ENCODE measurements at places on chromosomes 2 and 18.

- no peak for DNase-seq
Measured at GRCh38 chr18:11946756-11947155, 34.6 kb upstream of the IMPA2 start.

- DNase-seq, result no peak
Measured at GRCh38 chr2:235511187-235511661, 17.4 kb downstream of the AGAP1 start.

GRCh38 chr2:25740810-25741381, 67.5 kb upstream of the DTNB start:
- DNase-seq, result no peak

DNA sequence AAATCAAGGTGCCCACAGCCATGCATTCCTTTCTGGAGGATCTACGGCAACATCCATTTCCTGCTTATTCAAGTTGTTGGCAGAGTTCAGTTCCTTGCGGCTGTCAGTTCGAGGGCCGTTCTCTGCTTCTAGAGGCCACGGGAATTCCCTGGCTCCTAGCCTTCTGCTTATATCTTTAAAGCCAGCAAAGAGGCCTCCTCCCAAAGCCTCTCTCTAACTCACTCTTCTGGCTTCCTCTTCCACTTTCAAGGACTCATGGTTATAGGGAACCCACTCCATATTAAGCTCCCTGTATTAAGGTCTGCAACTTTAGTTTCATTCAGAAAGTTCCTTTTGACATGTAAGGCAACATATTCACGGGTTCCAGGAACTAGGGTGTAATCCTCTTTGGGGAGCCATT, 150.1 kb upstream of the RMP24 start:
- DNase-seq, result no peak

DNA sequence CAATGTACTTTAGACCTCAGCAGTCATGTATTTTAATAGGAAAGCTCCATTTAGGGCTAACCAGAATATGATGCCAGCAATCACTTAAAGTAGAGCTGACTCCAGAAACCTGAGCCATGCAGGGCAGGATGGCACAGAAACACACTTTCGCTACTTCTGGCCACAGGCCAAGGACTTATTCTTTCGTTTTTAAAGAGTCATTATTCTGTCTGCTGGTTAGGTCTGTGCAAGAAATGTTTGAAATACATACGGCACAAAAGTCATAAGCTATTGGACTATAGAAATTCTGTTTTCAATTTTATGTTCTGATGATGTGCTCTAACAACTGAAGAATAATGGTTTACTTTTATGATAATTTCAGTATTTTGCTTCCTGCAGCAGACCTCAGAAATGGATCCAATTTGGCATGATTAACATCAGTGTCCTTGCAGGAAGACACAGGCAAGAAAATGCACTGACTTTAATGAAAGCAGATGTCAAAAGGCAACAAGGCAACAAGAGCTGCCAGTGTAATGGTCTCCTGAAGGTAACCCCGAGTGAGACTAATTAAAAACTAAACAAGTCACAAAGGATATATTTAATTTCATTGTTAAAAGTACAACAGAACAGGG, 114.4 kb upstream of the CHRNA1 start:
- no peak for DNase-seq

DNA sequence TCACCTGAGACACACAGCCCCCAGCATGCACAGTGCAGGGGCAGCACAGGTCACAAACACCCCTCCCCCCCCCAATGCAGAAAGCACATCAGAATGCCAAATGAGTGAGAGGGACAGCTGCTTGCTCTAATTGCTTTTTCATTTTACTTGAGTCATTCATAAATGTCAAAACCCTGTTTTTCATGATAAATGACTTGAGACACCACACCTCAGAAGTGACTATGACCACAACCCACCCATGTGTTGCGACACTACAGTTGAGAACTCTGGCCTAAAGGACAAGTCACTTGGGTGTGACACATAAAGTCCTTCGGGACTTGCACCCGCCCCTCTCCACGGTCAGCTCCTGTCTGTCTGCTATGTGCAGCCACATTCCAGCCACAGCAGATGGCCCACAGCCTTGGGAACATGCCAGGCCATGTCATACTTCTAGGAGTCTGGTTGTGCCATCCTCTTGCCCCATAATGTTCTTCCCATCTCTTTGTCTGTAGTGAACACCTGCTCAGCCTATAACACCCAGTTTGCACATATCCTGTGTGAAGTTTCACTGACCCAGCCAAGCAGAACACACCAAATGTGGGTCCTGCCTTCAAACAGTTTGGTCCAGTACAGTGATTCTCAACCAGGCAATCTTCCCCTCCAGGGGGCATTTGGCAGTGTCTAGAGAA, 30.2 kb upstream of the RIOK3 start:
- DNase-seq, result no peak

- no peak for DNase-seq
Measured at GRCh38 chr2:219642069-219642454, 14.6 kb downstream of the SLC4A3 start.

DNA sequence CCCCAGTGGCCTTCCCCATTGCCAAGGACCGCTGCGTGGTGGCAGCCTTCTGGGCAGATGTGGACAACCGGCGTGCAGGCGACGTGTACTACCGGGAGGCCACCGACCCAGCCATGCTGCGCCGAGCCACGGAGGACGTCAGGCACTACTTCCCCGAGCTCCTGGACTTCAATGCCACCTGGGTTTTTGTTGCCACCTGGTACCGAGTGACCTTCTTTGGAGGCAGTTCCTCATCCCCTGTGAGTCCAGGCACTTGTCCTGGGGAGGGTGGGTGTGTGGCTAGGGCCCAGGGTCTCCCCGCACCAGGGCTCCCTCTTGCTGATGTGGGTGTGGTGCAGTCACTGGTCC, 31.9 kb downstream of the SNED1 start:
- no peak for DNase-seq

- no peak for DNase-seq
Measured at GRCh38 chr2:145592361-145592760, 1072.4 kb upstream of the ZEB2 start.
